Activated CD8-positive, alpha-beta memory T cell treated with anti-CD3 and anti-CD28 coated beads for 4 hours (primary cell): ENCODE measurements at places on chromosomes 1 and 21.
A peak's percentile ranks its signal among the peaks of the same experiment; 100 is the strongest.

DNA sequence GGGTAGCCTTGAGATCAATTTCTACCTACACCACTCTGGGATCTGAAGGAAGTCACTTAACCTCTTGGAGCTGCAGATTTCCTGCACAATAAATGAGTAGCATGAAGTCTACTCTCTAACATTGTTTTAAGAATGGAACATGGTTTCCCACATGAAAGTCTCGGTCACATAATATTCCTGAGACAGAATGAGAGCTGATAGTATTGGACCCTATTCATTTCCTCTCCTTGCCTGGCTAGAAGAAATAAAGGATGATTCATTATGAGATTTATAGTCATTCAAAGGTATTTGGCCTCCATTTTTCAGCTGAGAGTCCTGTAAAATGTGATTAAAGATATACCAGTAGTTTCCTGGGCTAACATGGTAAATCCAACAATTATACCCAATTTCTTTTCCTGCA, 56.7 kb downstream of the ARHGAP29 start:
- no peak for DNase-seq

DNA sequence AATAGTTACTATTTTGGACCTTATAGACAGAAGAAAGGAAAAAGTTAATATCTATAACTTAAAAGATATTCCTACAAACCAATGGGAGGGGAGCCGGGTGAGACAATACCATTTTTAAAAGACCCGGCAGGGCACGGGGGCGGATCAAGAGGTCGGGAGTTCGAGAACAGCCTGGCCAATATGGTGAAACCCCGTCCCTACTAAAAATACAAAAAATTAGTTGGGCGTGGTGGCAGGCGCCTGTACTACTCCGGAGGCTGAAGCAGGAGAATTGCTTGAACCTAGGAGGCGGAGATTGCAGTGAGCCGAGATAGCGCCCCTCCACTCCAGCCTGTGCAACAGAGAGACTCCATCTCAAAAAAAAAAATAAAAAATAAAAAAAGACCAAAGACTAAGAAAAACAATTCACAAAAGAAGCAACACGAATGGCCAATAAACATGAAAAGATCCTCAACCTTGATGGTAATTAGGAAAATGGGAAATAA, 1.2 kb upstream of the PSMB2 start:
- no peak for DNase-seq

DNA sequence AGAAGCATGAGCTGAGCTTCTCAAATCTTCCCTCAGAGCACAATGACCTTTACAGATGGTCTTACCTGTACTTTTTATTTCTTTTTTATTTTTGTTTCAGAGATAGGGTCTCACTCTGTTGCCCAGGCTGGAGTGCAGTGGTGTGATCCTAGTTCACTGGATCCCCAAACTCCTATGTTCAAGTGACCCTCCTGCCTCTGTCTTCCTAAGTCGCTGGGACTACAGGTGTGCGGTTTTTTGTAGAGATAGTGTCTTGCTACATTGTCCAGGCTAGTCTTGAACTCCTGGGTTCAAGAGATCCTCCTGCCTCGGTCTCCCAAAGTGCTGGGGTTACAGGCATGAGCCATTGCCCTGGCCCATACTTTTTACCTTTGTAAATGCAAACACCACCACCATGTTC, 56.0 kb upstream of the LPGAT1 start:
- no peak for DNase-seq

GRCh38 chr1:229640455-229640854, 14.4 kb downstream of the URB2 start:
- DNase-seq: no peak

DNA sequence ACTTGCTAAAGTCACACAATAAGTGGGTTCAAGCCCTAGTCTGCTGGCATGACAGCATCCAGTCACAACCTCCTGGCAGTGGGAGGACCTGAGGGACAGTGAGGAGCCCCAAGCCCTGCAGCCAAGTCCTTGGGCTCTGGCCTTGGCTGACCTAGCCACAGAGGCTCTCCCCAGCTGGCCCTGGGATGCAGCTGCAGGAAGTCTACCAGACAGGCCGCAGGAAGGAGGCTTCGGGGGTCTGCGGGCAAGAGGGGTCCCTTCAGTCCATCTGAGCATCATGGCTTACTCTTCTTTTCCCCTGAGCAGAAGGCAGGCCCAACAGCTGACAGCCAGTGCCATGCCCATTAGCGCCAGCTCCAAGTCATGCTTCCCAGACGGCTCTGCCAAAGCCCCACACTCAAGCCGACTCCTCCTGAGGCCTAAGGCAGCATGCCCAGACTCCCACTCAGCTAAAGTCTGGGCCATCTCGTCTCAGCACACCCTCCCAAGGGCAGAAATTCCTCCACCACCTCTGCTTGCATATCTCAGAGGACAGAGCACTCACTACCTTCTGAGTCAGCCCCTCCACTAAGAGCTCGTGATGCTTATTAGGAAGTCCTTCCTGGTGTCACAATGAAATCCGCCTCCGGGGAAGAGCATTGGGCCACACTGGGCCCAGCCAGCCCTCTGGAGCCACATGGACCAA, 20.1 kb downstream of the SLC1A7 start:
- no peak for DNase-seq

DNA sequence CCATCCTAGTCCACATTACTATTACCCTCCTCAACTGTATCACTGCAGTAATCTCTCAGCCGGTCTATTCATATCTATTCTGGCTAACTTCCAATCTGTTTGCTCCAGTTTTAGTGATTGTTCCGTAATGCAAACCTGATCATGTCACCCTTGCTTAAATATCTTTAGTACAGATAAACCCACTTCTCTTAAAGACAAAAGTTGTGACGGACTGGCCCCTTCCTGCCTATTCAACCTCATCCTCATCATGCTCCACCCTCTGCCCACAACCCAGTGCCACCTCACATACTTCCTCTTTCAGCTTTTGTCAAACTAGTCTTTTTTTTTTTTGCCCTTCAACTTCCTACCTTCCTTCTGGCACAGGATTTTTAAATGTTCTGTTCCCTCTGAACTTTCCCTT, 2.8 kb upstream of the C1orf162 start:
- peak; percentile 57 for DNase-seq

- no peak for DNase-seq
Measured at GRCh38 chr1:67148516-67149178, 13.9 kb upstream of the C1orf141 start.

- DNase-seq: peak; percentile 20
Measured at GRCh38 chr1:160951443-160952128, 3.0 kb downstream of the ITLN2 start.

DNA sequence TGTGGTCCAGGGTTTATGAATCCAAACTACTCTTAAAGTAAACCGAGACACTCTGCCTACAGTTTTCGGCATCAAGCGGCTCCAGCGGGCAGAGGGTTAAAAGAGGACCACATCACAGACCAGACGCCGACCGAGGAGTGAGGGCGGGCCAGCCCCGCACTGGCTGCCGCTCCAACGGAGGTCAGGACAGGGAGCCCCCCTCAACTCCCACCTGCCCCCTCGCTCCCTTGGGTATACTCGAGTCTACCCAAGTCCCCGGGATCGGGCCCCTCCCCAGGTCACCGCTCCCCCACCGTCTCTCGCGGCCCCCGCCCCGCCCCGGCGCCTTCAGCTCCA, 312 bp downstream of the ARNT start:
- no peak for DNase-seq

GRCh38 chr1:31718327-31718897, 14.6 kb upstream of the COL16A1 start:
- DNase-seq: no peak

DNA sequence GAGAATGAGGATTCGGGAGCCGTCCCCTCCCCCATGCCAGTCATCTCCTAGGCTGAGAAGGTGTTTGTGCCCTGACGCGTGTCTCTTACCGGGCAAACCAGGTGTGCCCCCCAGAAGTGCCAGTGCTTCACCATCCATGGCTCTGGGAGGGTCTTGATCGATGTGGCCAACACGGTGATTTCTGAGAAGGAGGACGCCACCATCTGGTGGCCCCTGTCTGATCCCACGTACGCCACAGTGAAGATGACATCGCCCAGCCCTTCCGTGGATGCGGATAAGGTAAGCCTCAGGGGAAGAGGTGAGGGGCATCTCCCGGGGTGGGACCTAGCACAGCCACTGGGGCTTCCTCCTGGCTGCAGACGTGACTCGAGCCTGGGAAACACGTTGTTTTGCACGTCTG, 959 bp downstream of the PADI6 start:
- no peak for DNase-seq

DNA sequence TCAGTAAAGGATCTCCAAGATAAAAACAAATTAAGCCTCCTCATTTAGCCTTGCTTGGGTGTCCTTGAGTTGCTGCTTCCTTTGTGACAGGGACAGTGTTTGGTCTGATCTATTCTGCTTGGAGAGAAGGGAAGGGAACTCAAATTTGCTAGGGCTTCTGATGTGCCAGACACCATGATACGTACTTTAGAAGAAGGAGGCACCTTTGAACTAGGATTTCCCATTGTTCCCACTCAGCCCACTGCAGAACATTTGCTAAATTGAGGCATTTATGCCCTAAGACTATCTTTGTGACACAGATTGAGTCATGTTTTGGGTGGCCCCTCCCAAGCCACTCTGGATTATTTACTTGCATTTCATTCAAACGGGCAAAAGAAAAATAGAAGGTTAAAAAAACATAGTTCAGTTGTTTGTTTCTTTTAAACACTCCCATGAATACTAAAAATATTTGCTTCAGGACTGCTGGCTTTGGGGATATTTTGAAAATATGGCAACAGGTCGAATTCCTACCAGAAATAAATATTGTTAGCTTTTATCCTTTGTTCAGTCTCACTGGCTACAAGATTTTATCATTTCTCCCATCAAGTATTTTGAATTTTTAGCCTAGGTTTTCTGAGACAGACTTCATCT, 81.9 kb upstream of the WLS start:
- no peak for DNase-seq

DNA sequence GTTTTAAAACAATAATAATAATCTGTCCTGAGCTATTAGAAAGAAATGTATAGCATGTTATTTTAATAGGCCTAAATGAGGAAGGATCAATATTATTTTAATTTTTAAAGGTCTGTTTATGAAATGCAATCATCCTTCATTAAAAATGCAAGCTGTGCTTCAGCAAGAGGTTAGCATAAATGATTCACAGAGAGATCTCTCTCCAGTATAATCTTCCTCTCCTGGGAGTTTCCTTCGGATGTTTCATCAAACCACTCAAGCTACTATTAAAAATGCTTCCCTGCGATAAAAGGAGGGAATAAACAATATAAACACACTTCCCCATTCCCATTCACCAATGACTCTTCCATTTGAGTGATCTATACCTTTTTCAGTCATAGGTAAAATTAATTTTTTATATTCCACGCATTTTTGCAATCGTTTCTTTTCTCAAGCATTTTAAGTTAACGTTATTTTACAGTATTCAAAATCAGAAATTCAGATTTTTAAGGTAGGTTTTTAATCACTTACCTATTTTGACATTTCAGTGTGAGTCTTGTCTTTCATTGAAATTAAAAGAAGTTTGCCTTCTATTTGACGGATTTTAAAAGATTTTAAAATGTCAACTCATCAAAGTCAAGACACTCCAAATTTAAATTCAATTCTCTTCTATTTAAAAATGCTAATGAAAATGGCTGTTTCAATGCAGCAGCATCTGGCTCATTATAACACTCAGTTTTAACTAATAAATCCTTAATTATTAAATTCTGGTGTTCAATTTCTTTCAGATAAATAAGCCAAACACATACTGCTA, 64.3 kb downstream of the RERE start:
- no peak for DNase-seq

DNA sequence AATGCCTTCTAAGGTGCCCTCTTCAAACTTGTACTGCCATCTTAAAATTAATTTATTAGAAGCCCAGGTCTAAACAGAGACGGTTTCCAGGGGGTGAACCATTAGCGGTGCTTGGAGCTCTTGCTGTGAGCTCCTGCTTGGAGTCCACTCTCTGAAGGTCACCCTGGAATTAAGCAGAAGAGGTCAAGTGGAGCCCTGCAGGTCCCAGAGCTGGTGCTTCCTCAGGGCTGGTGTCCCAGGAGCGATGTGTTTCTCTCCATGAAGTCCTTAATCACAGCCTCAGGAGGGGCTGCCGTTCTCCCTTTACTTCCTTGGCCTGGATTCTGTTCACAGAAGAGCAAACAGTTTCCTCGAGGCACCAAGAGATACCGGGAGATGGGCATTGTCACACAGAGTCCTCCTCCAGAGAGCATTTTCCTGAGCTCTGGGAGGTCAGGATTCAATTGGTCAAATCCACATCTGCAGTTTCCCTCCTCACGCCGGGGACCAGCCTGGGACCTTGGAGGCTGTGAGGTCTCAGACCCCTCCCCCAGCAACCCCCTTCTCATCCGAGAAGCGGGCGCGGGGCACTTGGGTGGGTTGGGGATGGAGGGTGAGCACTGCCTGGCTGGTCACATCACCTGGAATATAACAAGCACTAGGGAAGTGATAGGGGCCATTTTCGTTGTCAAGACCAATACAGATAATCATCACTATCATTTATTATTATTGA, 310.4 kb downstream of the AJAP1 start:
- no peak for DNase-seq

DNA sequence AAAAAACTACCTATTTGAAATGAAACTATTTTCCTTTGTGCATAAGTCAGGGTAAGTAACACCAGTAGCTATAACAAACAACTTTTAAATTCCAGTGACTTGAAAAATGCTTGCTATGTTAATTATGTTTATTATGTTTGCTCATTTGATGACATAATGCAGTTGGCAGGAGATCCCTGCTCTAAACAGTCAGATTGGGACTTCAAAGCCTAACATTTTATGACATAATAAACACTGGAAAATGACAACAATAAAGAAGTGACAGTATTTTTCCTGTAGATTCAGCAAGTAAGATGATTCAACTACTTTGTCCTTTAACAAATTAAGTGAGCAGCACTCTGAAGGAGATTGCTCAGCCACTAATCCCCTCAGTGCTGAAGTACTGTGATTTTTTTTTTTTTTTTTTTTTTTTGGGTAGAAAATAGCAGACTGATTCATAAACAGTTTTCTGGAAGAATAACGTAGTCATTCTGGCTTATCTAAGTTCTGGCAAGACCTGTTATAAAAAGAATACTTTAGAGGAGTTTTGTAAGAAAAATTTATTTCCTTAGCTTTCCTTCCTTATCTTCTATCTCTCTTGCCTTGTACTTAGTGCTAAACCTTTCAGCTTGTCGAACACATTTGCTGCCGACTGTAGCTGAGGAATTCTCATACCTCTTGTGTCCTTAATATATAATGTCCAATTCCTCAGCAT, 207.2 kb downstream of the PTGER3 start:
- DNase-seq: no peak

GRCh38 chr1:79281442-79281841, 274.9 kb upstream of the ADGRL4 start:
- DNase-seq: no peak

DNA sequence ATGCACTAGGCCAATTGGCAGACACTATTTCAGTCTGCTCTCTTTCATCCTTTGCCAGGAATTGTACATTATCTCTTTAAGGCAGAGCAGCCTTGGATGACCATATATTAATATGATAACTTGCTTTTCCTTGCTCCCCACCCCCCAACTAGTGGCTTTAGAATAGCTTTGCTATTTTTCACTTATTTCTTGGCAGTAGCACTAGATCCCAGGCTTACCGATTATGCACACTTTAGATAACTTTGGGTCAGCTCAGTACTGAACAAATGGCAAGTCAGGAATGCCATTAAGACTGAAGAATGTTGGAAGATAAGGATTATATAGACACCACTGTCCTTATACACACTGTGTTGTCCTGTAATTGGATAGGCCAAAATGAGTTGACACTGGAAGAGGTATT, 146.4 kb downstream of the FGGY start:
- no peak for DNase-seq
